Activated T-helper 1 cell treated with anti-CD3 and anti-CD28 coated beads, Interleukin-12 subunit alpha, Interleukin-12 subunit beta, Interleukin-2, Interleukin-4 antibody, amounts not matched to agents 30 ng/mL and 10 ng/mL and 1 ng/mL, durations not matched to agents 14 hours and 24 hours and 36 hours (primary cell): ENCODE measurements at places on chromosomes 2 and 18.

- no peaks in the 10 kb centered on the region for H3K4me1 ChIP-seq
- peaks cover 17% of the 10 kb centered on the region for H3K36me3 ChIP-seq
- DNase-seq: peak; percentile 55
- H3K4me3 ChIP-seq: no peak overlapping the region
- H3K27ac ChIP-seq: no peak overlapping the region
- H3K27me3 ChIP-seq: no peaks in the 10 kb centered on the region
Observed at GRCh38 chr2:169528271-169528701, 18.8 kb downstream of the KLHL41 start.

- H3K36me3 ChIP-seq: peaks cover 2% of the 10 kb centered on the region
- DNase-seq: no peak
- peaks cover 81% of the 10 kb centered on the region for H3K27me3 ChIP-seq
- H3K27ac ChIP-seq: peak overlapping the region; percentile 18
- H3K4me3 ChIP-seq: no peak overlapping the region
- H3K4me1 ChIP-seq: peaks cover 3% of the 10 kb centered on the region
Observed at GRCh38 chr2:118856330-118856977, 9.0 kb upstream of the EN1 start.

DNA sequence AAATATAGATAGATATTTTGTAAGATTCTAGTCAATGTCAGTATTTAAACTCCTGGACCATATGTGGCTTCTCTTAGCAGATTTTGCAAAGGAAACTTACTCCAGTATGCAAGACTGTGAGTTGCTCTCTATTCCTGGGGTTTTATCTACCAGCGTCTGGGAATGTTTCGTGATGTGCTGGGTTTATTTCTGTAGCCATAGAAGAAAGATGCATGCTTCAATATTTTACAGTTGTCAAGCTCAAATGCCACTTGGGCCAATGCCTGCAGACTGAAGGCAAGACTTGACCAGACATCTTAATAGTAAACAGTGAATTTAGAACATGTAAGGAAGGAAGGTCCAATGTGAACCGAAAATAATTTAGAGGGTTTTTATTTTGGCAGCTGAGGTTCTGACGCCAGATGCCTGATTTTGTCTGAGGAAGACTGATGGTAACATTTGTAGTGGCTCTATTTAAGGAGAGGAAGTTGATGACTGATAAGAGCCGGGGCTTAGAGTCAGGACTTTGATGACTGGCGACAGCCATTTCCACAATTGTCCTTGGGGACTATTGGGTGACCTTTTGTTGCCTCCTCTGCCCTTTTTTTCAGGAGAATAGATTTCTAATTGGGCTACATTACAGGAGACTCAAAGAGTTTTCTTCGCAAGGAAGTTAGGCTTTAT, 154.3 kb downstream of the RAPGEF4 start:
- H3K4me3 ChIP-seq: no peak overlapping the region
- no peak for DNase-seq
- no peaks in the 10 kb centered on the region for H3K36me3 ChIP-seq
- no peak overlapping the region for H3K27ac ChIP-seq
- no peaks in the 10 kb centered on the region for H3K4me1 ChIP-seq
- H3K27me3 ChIP-seq: peaks cover 15% of the 10 kb centered on the region

DNA sequence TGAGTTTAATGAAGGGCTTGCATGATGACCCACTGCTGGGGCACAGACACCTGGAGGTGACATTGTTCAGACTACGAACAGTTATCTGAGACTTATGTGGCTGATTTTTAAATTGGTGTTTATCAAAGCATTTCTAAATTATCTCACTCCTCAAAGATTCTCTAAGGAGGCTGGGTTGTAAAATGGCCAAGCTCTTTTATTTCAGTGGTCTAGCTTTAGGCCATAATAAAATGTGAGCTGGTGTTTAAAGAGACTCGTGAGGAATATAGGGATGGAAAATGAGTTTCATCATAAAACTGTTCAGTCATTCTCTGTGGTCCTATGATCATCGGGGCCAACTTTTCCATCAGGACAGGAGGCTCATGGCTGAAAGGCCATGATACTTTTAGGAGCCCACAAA, 93.4 kb downstream of the SPP2 start:
- H3K4me1 ChIP-seq: peaks cover 41% of the 10 kb centered on the region
- no peak overlapping the region for H3K27ac ChIP-seq
- H3K4me3 ChIP-seq: no peak overlapping the region
- peaks cover 6% of the 10 kb centered on the region for H3K36me3 ChIP-seq
- peaks cover 4% of the 10 kb centered on the region for H3K27me3 ChIP-seq

DNA sequence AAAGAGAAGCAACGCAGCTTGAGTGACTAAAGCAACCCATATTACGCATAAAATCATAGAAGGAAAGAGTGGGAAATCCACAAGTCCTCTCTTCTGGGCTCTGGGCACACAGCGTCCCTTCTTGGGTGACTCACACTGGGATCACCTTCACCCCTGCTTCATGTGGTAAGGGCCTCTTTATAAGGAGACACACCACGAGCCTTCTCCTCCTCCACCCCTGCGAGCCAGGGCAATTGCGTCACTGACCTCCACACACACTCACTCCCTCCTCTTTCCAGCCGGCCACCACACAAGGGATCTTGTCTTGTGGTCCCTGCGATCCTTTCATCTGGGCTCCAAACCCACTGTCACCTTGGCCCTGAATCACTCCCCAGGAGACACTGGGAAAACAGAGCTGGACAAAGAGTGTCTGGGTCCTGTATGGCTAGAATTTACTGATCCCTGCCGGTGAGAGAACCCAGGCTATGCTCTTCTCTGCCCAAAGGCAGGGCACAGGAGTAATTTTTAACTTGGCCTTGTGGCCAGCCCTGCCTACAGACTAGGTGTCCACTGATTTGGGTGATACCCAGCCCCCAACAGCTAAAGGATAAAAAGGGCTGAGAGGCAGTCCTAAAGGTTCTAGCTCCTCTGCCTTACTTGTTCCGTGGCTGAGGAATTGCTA, 35.3 kb downstream of the NHEJ1 start:
- no peaks in the 10 kb centered on the region for H3K36me3 ChIP-seq
- peak overlapping the region; percentile 15 for H3K27ac ChIP-seq
- H3K27me3 ChIP-seq: no peaks in the 10 kb centered on the region
- no peak for DNase-seq
- no peak overlapping the region for H3K4me3 ChIP-seq

DNA sequence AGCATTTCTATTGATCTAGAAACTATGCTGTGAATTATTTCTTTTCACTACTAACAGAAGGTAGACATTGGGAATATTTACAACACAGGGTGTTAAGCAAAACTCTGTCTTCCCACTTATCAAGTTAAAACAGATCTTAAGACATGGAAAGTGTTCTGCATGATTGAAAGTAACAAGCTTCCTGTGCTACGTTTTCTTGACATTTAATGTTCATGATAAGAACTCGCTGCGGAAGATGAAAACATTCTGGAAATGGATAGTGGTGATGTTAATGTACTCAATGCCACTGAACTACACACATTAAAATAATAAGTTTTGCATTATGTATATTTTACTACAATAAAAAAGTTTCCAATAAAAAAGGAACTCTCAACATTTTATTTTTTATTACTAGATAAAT, 74.4 kb upstream of the SCN7A start:
- no peaks in the 10 kb centered on the region for H3K36me3 ChIP-seq
- H3K27ac ChIP-seq: no peak overlapping the region
- H3K27me3 ChIP-seq: no peaks in the 10 kb centered on the region
- no peak for DNase-seq

DNA sequence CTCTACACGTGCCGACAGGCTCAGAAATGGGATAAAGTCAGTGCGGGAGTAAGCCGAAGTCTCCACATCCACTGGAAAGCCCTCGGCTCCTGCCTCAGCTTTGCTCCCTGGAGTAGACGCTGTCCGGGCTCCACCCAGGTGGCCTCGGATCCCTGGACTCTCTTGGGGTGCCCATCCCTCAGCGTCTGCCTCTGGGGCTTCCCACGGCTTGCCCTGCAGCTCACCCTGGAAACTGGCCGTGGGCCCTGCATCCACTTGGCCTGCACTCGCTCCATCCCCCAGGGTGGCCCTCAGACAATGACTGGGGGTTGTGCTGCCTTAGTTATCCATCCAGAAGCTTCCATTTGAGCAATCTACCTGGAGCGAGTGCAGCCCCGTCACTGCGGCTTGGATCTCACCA, 36.2 kb upstream of the TAF1B start:
- no peak overlapping the region for H3K27ac ChIP-seq
- peaks cover 7% of the 10 kb centered on the region for H3K27me3 ChIP-seq
- no peaks in the 10 kb centered on the region for H3K36me3 ChIP-seq
- H3K4me1 ChIP-seq: no peaks in the 10 kb centered on the region

GRCh38 chr18:10913919-10914318, 235.4 kb downstream of the PIEZO2 start:
- no peak for DNase-seq
- no peak overlapping the region for H3K27ac ChIP-seq
- no peak overlapping the region for H3K4me3 ChIP-seq
- no peaks in the 10 kb centered on the region for H3K27me3 ChIP-seq
- H3K36me3 ChIP-seq: no peaks in the 10 kb centered on the region
